AG08396 (cell line): ENCODE measurements at places on chromosomes 11 and 22.

GRCh38 chr11:85167038-85167437 is 460.1 kb downstream of the DLG2 start:
- no peak for DNase-seq

DNA sequence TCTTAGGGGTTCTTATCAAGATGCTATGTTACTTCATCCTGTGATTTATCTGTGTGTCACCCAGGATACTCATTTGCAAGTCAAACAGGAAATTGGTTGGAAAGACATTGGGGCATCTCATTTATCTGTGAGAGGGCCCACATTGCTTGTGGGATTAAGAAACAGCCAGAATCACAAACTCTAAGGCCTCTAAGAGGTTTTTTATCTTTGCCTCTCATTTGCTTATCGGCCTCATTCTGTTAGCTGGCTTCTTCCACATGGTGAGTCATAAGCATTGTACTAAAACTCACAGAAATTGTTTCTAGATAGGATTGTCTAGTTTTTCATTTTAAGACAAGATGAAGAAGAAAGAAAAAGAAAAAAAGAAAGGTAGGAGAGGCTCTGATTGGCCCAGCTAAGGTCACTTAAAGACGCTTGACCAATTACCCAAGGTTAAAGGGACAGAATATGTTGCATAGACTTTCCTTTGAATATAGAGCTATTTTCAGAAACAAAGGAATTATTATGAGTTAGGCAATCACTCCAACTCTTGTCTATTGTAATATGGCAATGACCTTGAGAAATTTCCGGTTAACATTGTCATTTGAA is 121.9 kb downstream of the ARHGAP42 start:
- no peak for DNase-seq

DNA sequence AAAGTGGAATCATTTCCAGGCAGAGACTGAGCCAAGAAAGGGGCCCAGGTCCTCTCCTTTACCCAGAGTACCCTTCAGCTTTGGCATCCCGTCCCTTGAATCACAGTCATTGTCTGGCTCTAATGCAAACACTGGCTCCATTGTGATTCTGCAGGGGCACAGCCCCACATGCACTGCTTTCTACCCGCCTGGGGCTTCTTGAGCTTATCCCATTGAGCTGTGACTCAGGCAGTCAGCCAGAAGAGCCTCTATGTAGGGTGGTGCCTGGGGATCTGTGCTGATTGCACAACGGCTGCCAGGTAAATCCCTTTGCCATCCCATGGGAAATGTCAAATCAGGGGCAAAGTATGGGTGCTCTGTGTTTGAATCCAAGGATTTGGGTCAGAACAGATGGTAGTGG is 88.9 kb downstream of the RASSF10 start:
- DNase-seq, result no peak

- DNase-seq, result peak; percentile 76
Observed at GRCh38 chr11:62611705-62612365, 740 bp downstream of the EML3 start.

- no peak for DNase-seq
Observed at GRCh38 chr11:64851831-64852351, 7.4 kb upstream of the CDC42BPG start.

GRCh38 chr11:12287374-12288211 is 89.8 kb upstream of the PARVA start:
- DNase-seq, result peak; percentile 83

- no peak for DNase-seq
Observed at GRCh38 chr11:8831861-8832260, 79.1 kb upstream of the AKIP1 start.

DNA sequence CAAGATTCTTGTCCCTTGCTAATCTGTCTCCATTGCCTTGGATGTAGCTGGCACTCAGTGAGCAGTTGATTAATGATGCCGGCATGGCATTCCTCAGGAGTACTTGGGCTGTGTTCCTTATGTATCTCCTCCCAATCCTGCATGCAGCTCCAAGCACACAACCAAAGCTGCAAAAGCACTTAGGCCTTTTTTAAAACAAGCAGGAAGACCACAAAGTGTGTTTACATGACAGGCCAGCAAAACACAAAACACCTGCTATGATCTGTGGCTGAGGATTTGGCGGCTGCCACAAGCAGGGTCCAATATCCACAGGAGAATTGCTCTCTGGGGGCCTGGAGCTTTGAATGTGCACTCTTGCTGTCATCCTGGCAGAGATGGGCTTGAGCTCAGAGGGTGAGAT is 8.9 kb downstream of the ABTB2 start:
- DNase-seq, result no peak

DNA sequence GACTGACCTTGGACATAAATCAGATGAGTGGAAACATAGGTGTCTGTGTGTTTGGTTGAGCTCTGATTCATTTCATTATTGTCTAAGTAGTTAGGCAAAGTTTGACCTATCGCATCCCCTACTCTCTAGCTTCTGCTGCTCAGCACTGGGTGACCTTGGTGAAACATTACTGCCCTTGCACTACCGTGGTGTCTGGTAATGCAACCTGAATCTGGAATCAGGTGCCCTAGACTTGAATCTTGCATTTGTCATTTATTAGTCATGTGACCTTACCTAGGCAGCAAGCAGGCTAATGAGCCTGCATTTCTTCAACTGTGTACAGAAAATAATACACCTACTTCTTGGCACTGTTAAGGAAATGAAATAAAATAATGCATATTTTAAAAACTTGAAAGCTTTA is 242.3 kb upstream of the BLID start:
- DNase-seq, result no peak

GRCh38 chr11:111983187-111983986 is 41.8 kb upstream of the DLAT start:
- DNase-seq, result peak; percentile 76

DNA sequence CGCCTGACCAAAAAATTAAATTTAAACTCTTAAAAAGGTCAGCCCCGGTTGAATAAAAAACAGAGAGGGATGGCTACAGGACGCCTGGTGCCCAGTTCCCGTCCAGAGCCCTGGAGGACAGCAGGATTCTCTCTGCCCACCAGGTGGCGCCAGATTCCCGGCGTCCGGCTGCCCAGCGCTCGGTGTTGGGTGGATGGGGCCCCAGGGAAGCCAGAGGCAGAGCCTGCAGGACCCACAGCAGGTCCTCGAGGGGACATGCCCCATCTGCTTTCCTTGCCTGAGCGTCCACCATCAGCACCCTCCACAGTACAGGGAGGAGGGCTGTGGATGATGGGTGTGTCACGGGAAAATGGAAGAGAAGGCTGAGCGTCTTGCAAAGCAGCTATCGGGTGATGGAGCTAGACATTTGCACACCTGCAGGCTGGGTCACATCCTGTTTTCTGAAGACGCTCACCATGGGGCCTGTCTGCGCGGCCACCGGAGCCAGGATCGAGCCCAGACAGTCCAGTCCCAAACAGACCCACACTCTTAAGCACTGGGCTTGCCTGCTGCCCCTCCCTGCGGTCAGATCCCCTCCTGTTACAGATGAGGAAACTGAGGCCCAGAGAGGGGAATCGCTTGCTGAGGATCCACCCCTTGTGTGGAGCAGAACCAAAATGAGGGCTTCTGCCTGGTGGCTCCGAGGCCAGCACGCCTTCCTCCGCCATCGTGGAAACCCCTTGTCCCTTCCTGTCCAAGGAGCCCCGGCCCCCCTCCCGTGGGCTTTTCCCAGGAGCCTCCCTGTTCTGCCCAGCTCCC is 18.5 kb upstream of the CBX7 start:
- DNase-seq, result peak; percentile 84

- no peak for DNase-seq
Observed at GRCh38 chr11:15045891-15046290, 27.5 kb upstream of the CALCB start.

GRCh38 chr11:118785362-118785761 is 5.6 kb downstream of the DDX6 start:
- DNase-seq, result no peak

GRCh38 chr11:112453601-112454577 is 193.2 kb upstream of the PLET1 start:
- DNase-seq, result peak; percentile 50

GRCh38 chr11:113705871-113706655 is at the start of gene TMPRSS5:
TSS of gene TMPRSS5 (minus strand) at chr11:113706308. CDS start at chr11:113706224, 84 bp downstream.
- DNase-seq, result no peak

DNA sequence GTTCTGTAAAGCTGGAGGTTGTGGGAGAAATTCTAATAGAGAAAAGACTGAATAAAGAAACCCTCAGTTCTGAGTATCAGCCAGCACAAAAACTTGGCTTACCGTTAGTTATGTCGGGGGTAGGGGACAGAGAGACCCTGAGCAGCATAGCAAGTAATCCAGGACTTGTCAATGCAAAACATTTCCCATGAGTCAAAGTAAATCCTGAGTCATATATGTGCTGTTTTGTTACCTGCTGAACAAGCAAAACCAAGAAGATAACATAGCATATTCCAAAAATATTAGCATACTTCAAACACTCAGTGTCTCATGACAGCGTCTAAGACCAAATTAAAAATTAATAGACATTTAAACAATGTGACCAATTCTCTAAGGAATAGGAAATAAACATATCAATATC is 75.1 kb upstream of the LUZP2 start:
- no peak for DNase-seq

DNA sequence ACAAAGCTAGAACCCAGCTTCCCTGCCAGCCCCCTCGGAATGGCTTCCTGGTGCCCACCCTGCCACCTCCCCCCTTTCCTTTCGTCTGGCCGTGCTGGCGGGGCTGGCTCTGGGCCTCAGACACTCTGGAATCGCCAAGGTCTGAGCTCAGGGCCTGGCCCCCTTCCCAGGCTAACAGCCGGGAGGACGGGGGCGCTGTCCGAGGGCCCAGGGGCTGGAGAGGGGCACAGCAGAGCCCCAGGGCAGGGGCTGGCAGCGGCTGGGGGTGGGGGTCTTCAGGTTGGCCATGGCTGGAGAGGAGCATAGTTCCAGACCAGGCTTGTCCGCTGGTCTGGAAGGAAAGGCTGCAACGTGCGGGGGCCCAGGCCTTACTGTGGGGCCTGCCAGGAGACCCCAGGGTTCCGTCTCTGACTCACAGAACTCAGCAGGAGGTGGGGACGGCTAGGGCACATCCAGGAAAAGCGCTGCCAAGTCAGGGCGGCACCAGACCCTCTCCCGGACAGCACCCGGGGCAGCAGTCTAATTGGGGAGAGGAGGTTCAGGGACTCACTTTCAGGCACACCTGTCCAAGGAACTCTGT is 861 bp upstream of the LTBP3 start:
- no peak for DNase-seq

GRCh38 chr22:34427436-34427835 is 507.2 kb upstream of the LARGE1 start:
- no peak for DNase-seq

DNA sequence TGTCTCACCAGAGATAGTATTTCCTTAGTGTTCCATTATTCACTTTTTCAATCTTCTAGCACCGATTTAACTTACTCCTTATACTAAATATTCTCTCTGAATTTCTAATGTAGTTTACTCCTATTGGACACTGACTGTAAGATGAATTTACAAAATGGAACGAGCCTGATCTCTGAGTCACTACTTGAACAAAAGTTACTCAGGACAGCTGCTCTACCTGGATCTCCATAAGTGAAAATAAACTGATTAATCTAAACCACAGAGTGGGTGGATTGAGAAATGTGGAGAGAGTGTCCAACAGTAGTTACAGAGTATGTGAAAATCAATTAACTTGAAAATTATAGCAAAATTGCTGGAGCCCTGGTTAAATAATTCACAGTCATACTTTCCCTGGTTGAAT is 141.7 kb upstream of the CHORDC1 start:
- DNase-seq, result no peak

- DNase-seq, result peak; percentile 7
Observed at GRCh38 chr11:66359662-66360087, 11.9 kb downstream of the SLC29A2 start.

DNA sequence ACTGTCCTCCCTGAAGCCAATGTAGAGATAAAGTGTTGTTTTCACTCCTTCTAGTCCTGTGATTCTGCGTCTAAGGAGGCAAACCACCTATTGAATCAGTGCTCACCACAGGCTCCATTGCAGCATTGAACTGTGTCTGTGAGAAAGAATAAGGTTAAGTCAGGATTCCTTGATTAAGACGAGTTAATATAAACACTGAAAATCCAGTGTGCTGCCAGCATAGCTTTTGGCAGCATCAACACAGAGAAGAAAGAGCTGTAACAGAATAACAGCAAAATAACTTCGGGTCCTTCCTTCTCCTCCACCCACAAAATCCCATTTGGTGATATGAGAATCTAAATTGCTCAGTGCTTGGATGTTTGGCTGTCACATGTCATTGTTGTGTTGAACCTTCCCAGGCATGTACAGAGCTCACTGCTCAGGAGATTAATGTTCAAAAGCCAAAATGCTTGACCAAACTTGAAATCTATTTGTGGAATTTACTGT is 185.2 kb upstream of the DDI1 start:
- DNase-seq, result no peak

DNA sequence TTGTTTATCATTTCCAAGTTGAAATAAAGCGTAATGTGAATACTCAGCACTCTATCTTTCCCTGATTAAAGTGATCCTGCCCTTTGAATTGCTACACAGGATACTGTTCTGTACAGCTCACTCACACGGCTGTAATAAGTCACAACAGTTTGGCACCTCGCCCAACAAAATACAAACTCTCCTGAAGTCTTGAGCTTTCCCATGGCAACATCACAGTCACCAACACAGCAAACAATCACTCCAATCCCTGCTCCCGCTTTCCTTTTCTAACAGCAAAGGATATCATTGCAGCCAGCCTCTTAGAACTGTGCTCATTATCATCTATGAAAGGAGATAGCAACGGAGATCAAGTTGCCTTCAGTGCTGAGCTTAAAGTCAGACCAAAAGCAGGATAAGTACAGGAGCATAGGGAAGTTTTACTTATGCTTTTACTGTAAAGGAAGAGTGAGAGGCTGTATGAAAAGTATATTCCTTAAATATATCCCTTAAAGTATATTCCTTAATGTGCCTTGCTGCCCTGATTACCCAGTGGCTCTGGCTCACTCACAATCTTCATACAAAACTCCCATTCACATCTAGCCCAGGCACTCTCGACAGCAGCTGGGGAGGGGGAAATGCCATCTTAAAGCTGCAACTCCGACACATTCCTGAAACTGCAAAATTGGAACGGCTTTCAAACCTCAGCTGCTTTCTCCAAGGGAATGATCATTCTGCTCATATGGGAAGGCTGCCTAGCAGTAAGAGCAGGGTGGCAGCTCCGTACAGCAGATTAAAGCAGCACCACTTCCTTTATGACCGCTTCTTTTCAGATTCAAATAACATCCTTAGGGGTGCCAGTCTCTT is 35.8 kb downstream of the MAML2 start:
- DNase-seq, result peak; percentile 78

GRCh38 chr11:13761716-13762115 is 93.2 kb downstream of the FAR1 start:
- peak; percentile 8 for DNase-seq

DNA sequence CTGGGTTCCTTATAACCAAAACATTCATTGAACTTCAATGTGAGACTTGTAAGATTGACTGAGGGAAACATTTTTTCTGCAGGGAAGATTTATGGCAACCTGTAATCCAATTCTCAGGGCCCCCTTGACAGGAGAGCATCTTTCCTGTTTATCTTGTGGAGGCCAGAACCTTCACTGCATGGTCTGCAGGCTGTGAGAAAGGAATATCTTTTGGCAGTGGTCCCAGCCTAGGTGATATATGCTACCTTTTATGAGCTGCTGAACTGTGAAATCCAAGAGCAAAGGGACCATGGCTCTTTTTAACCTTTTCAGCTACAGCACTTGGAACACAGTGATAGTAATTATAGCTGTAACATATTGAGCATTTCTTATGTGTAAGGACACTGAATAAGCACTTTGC is 590.2 kb upstream of the B3GAT1 start:
- DNase-seq, result no peak
